CD4-positive, alpha-beta T cell (primary cell): ENCODE measurements at places on chromosomes 13 and 19.

- DNase-seq = no peak
Observed at GRCh38 chr19:48274173-48274572, 4.3 kb downstream of the ZNF114 start.

GRCh38 chr19:38655148-38655824 lies 7.8 kb downstream of the ACTN4 start:
- no peak for DNase-seq

DNA sequence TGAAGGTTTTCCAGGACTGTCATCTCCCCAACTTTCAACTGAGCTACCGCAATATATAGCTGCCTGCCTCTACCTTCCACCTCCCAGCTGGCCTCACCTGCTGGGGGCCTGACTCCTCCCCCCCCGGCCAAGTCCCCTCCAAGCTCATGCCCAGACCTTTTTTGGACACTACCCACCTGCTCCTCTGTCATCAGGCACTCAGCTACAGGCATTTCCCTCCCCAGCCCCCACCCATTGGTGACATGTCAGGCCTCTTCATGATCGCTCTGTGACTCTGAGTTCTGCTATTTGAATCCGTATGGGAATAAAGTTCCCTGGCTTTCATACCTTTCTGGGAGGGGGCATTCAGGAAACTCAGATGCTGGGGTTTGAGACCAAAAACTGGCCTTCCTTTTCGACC lies 1.8 kb downstream of the PRKACA start:
- DNase-seq = no peak

DNA sequence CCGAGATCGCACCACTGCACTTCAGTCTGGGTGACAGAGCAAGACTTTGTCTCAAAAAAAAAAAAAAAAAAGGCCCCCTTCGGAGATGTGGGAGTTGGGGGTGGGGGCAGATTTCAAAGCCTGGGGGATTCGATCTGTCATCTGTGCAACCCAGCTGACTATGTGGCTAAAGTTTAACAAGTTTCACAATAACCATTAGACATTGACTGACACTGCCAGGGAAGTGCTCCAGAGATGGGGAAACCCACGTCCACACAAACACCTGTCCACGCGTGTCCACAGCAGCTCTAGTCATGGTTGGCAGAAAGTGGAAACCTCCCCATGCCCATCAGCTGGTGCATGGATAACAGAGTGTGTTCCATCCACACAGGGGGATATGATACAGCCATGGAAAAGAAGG lies 37.6 kb upstream of the HOMER3 start:
- DNase-seq = no peak

- DNase-seq = no peak
Observed at GRCh38 chr13:23365652-23366051, 67.8 kb downstream of the SACS start.

- DNase-seq = no peak
Observed at GRCh38 chr13:77502104-77502720, 33.3 kb upstream of the SCEL start.

DNA sequence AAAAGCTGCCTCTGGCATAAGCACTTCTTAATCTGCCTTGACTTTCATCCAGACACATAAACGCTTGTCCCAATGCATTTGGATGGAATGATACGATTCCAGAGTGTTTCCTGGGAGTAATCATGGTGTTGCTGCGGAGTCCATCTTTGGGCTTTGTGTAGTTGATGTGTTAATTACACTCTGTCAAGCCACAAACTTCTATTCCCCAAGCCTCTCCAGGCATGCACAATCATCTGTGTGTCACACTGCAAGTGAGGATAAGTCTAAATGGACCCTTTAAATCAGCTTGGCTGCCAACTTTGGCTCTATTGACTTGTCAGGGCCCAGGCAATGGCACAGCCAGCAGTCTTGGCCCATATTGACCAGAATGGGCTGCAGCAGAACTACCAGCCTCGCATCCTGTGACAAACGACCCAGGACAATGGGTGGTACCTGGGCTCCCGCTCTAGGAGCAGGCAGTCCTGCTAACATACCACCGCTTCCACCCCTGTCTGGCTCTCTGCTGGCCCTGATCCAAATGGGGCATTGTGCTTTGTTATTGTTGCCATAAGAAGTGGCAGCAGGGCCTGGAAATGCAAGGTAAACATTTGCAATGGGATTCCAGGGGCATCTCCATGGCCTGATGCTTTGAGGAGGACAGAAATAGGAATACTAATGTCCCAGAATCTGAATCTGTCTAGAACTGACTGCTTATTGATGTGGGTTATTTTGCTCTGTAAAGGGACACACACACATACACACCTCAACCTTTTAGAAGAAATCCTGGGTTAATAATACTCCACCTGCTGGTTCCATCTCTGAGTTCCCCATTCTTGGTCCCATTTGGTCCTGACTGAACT lies 127.2 kb downstream of the DNAJC15 start:
- no peak for DNase-seq

GRCh38 chr13:98252931-98253470 lies 75.9 kb upstream of the RNF113B start:
- no peak for DNase-seq

DNA sequence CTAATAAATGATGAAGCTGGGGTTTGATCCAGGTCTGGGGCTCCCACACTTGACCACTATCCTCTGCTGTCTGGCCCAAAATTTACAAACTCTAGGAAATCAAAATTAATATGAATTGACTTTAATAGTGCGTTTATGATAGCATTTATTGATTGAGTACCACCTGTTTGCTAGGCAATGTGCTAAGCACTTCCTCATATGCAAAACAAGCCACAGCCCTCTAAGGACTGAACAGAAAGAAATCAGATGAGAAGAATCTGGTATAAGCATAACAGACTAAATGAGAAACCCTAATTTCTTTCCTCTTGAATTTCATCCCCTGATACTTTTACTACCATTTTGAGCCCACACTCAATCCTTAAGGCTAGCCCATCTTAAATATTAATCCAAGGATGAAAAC lies 6.6 kb upstream of the MLNR start:
- no peak for DNase-seq

- DNase-seq = no peak
Observed at GRCh38 chr19:30498707-30499106, 126.5 kb downstream of the ZNF536 start.

GRCh38 chr19:6211632-6212402 lies 68.0 kb downstream of the MLLT1 start:
- DNase-seq = no peak

DNA sequence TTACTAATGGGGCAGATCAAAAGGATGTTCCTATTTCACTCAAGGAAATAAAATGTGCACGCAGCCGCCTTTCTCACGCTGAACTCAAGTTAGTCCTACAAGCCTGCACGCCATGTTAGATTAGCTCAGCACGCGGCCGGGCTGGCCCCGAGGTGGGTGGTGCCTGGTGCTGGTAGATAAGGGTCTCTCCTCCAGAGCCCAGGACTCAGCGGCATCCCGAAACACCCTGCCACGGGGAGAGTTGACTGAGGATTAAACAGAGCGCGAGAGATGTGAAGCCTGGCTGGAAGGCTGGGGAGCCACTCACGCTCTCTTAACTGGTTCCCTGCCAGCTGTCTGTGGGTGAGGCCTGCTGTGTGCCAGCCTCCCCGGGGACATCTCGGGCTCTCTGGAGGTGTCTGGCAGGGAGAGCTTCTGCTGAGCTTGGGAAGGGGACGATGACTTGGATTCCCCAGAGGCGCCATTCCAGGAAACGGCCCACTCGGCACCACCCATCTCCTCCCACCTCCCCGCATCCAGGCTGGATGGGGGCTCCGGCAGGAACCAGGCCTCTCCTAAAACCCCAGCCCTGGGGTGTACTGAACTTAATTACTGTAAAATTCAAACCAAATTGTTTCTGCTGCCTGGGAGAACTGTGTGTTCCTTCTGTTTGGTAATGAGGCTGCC lies 122.2 kb downstream of the KDM4B start:
- no peak for DNase-seq

GRCh38 chr19:40684280-40684679 lies 6.2 kb downstream of the NUMBL start:
- no peak for DNase-seq

- no peak for DNase-seq
Observed at GRCh38 chr19:37997911-37998344, 90.9 kb downstream of the SIPA1L3 start.

DNA sequence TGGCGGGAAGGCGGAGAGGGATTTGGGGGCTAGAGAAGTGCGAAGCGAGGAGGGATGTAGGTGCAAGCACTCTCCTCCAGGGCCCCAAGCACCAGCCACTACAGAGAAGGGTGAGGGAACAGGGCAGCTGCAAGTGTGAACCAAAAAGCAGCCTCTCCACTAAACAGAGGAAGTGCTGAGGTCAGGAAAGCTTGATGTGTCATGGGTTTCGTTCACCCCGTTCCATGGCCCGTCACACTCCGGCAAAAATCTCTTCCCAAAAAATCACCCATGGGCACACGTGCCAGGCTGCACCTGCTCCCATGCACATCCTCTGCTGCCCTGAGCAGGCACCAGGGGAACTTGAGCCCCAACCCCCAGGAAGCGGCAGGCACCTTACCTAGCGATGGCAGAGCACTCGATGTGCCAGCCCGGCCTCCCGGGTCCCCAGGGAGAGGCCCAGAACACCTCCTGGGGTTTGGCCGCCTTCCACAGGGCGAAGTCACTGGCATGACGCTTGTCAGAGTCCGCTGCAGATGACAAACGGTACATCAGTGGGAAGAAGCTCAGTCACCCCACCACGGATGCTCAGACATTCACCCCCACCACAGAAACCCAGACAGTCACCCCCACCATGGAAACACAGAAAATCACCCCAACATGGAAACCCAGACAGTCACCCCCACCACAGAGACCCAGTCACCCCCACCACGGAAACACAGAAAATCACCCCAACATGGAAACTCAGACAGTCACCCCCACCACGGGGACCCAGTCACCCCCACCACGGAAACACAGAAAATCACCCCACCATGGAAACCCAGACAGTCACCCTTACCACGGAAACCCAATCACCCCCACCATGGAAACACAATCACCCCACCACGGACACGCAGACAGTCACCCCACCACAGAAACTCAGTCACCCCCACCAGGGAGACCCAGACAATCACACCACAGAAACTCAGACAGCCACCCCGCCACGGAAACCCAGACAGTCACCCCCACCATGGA lies 29.0 kb downstream of the CARS2 start:
- DNase-seq = no peak

DNA sequence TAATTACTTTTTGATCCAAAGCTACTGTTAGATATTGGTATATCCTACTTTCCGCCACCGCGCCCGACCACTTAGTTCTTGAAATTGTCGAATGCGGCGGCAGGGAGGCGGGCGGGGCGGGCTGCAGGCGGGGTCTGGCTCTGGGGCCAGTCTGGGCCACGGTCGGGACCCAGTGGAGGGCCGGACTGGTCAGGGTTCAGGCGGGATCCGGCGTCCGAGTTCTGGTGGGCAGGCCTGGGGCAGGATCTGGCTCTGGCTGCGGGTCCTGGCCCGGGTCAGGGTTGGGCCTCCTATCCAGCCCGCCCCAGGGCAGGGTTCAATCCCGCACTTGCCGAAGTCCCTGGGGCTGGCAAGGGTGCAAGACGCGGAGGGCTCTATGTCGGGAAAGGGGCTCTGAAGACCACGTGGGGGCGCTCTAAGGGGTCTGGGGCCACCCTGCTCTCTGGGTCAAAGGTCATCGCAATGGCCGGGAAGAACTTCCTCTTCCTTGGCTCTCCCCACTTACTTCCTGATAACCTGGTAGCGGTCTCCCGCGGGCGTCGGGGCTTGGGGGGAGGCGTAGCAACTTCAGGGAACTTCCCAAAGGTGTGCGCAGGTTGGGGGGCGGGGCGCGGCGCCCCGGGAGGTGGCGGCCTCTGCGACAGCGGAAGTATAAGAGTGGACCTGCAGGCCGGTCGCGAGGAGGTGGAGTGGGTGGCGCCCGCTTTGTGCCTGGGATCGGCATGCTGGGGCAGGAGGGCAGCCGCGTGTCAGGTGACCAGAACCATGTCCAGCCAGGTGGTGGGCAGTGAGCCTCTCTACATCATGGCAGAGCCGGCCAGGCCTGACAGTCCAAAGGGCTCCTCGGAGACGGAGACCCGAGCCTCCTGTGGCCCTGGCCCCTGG lies 83.4 kb downstream of the MRPL57 start:
- no peak for DNase-seq

DNA sequence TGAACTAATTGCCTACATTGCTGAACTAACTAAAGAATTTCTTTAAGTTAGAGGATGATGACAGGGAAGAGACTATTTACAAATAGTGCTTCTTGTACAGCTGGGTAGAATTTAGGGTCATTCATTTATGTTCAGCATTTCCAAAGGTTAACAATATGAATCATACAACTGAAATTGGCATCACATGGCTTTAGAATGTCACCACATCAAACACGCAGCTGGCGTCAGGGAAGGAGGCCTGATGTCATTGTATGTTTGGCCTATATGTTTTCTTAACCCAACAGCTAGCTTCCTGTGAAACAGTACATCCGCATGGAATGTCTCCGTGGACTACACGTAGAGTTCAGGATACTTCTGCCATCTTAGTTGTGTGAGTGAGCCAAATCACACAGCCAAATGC lies 99.0 kb upstream of the TNFSF11 start:
- DNase-seq = peak; percentile 24

GRCh38 chr13:99484473-99484872 lies 16.8 kb upstream of the TM9SF2 start:
- DNase-seq = no peak

DNA sequence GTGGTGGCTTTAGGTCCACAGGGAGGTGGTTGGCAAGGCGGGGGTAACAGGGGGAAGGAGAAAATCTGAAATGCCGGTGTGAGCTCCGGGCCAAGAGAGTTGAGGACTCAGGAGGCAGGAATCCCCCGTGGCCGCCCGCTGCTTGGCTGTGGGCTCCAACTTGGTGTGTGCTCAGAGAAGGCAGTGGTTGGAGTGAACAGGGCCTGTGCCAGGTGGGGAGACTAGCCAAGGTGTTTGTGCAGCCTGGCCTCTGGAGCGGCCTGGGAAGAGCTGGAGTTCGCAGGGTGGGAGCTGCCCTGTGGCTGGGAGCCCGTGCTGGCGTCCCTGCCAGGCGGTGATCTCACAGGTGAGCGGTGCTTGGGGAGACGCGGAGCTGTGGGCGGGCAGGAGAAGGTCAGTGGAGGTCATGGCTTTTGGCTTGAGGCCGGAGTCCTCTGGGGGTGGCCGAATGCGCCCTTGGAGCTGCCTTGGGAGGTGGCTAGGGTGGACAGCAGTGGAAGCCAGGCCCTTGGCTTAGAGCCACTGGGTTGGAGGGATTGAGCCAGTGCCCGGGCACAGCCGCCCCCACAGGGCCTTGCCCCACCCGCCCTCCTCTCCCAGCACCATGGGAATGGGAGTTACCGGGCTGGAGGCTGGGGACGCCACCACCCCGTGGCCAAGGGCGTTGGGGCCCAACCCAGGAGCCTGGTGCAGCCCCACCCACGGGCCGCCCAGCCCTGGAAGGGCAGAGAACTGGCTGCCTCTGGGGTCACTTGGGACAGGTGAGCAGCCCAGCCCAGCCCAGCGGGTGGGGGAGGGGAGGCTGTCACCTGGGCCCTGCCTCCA lies 7.1 kb upstream of the CIRBP start:
- peak; percentile 33 for DNase-seq

- DNase-seq = no peak
Observed at GRCh38 chr13:96403241-96403640, 313.3 kb downstream of the HS6ST3 start.

- DNase-seq = no peak
Observed at GRCh38 chr19:39166571-39167391, 30.0 kb upstream of the NCCRP1 start.

- DNase-seq = no peak
Observed at GRCh38 chr19:33441277-33441699, 67.8 kb downstream of the CEBPG start.

- DNase-seq = peak; percentile 51
Observed at GRCh38 chr19:15101479-15102082, 5.6 kb upstream of the SYDE1 start.
